Thymus (tissue), 14 donors: ENCODE measurements at places on chromosomes 7 and 10. TPM values are rescaled to one million over a fixed set of nuclear protein-coding genes. Genes with fewer than 3 reads are reported as not detected.

- no peaks in the 10 kb centered on the region for H3K36me3 ChIP-seq
- H3K27ac ChIP-seq = no peak overlapping the region
- no peaks in the 10 kb centered on the region for H3K27me3 ChIP-seq
- H3K4me3 ChIP-seq = no peak overlapping the region
- no peaks in the 10 kb centered on the region for H3K4me1 ChIP-seq
Measured at GRCh38 chr10:78903341-78903940, 165.3 kb upstream of the ZMIZ1 start.

- H3K27me3 ChIP-seq = no peaks in the 10 kb centered on the region
- no peak for DNase-seq
- peaks cover 2% of the 10 kb centered on the region for H3K4me1 ChIP-seq
- no peak overlapping the region for H3K4me3 ChIP-seq
Measured at GRCh38 chr10:72414642-72415041, 59.9 kb upstream of the DNAJB12 start.

The SHH gene
- 0.05 TPM for total RNA-seq

- no peak for DNase-seq
- no peak overlapping the region for H3K27ac ChIP-seq
- H3K27me3 ChIP-seq = peaks cover 73% of the 10 kb centered on the region
Measured at GRCh38 chr10:101079874-101080273, 18.1 kb downstream of the KAZALD1 start.

The MBL2 gene
- 0.05 TPM for total RNA-seq

DNA sequence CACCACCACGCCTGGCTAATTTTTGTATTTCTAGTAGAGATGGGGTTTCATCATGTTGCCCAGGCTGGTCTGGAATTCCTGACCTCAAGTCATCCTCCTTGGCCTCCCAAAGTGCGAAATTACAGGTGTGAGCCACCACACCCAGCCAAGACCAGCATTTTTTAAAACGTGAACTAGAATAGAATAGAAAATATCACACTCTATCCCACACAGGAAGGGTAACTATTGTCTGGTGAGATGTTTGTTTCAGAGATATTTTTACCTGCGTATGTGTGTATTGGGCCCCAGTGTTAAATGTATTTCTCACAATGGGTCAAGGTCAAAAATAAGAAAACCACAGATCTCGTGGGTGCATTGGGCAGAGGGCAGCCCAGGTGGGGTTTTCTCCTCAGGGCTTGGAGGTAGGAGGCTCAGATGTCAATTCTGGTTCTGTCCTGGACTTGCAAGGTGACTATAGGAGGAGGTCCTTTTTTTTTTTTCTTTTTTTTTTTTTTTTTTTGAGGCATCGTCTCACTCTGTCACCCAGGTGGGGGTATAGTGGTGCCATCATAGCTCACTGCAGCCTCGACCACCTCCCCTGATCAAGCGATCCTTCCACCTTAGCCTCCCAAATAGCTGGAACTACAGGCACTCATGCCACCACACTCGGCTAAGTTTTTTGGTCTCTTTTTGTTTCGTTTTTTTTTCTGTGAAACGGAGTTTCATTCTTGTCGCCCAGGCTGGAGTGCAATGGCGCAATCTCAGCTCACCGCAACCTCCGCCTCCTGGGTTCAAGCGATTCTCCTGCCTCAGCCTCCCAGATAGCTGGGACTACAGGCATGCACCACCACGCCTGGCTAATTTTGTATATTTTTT is 19.0 kb downstream of the SH2B2 start:
- H3K27me3 ChIP-seq = no peaks in the 10 kb centered on the region
- H3K36me3 ChIP-seq = no peaks in the 10 kb centered on the region
- no peak for DNase-seq
- H3K27ac ChIP-seq = no peak overlapping the region
- peaks cover 30% of the 10 kb centered on the region for H3K4me1 ChIP-seq

DNA sequence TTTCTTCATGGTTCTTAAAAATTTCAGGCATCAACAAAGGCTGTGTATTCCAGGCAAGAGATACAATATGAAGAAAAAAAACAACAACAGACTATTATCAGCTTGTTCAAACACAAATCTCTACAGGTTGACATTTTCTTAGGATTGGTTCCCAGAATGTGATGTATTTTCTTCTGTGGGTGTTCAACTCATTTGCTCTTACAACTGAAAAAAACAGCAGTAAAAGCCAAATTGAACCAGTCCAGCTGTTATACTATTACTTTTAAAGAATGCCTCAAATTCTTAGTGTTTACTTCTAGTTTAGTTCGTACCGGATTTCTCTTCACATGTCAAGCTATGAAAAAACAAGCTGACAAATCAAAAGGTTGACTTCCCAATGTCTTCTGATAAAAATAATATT is 60.7 kb downstream of the CNTNAP2 start:
- no peaks in the 10 kb centered on the region for H3K36me3 ChIP-seq
- H3K27me3 ChIP-seq = no peaks in the 10 kb centered on the region
- no peak overlapping the region for H3K27ac ChIP-seq
- no peaks in the 10 kb centered on the region for H3K4me1 ChIP-seq
- no peak for DNase-seq

GRCh38 chr10:58064714-58065528 is 202.8 kb downstream of the IPMK start:
- H3K27me3 ChIP-seq = no peaks in the 10 kb centered on the region
- peak; percentile 2 for DNase-seq
- no peaks in the 10 kb centered on the region for H3K36me3 ChIP-seq

GRCh38 chr7:2013381-2014311 is 219.1 kb downstream of the MAD1L1 start:
- H3K4me1 ChIP-seq = peaks cover 15% of the 10 kb centered on the region
- no peak overlapping the region for H3K4me3 ChIP-seq
- peaks cover 22% of the 10 kb centered on the region for H3K36me3 ChIP-seq
- no peak for DNase-seq

The TSPAN33 gene
- 29.2 TPM for total RNA-seq

- no peak overlapping the region for H3K4me3 ChIP-seq
- no peaks in the 10 kb centered on the region for H3K4me1 ChIP-seq
- no peaks in the 10 kb centered on the region for H3K36me3 ChIP-seq
- H3K27me3 ChIP-seq = no peaks in the 10 kb centered on the region
- no peak overlapping the region for H3K27ac ChIP-seq
Measured at GRCh38 chr10:126504063-126504760, 115.9 kb upstream of the ADAM12 start.

- no peak overlapping the region for H3K4me3 ChIP-seq
- H3K27me3 ChIP-seq = no peaks in the 10 kb centered on the region
- no peak overlapping the region for H3K27ac ChIP-seq
- DNase-seq = peak; percentile 79
- no peaks in the 10 kb centered on the region for H3K36me3 ChIP-seq
- no peaks in the 10 kb centered on the region for H3K4me1 ChIP-seq
Measured at GRCh38 chr7:139016931-139017511, 18.8 kb downstream of the ZC3HAV1L start.

The TRIM74 gene
- 0.09 TPM for total RNA-seq

The ZNF716 gene
- not detected for total RNA-seq

- peaks cover 81% of the 10 kb centered on the region for H3K27me3 ChIP-seq
- H3K27ac ChIP-seq = no peak overlapping the region
- H3K4me3 ChIP-seq = no peak overlapping the region
- H3K36me3 ChIP-seq = no peaks in the 10 kb centered on the region
- DNase-seq = no peak
- H3K4me1 ChIP-seq = no peaks in the 10 kb centered on the region
Measured at GRCh38 chr7:97020601-97020995, 4.0 kb downstream of the DLX5 start.

- H3K27me3 ChIP-seq = no peaks in the 10 kb centered on the region
- peaks cover 15% of the 10 kb centered on the region for H3K4me1 ChIP-seq
- H3K36me3 ChIP-seq = peaks cover 4% of the 10 kb centered on the region
Measured at GRCh38 chr10:87092861-87093631, 1.6 kb downstream of the GLUD1 start.

The GTF2IRD2 gene
- total RNA-seq = 10.9 TPM

GRCh38 chr10:45050551-45051235 is 50.0 kb downstream of the ZNF22 start:
- no peaks in the 10 kb centered on the region for H3K36me3 ChIP-seq
- H3K4me3 ChIP-seq = no peak overlapping the region
- H3K27me3 ChIP-seq = no peaks in the 10 kb centered on the region
- H3K4me1 ChIP-seq = no peaks in the 10 kb centered on the region
- H3K27ac ChIP-seq = no peak overlapping the region

DNA sequence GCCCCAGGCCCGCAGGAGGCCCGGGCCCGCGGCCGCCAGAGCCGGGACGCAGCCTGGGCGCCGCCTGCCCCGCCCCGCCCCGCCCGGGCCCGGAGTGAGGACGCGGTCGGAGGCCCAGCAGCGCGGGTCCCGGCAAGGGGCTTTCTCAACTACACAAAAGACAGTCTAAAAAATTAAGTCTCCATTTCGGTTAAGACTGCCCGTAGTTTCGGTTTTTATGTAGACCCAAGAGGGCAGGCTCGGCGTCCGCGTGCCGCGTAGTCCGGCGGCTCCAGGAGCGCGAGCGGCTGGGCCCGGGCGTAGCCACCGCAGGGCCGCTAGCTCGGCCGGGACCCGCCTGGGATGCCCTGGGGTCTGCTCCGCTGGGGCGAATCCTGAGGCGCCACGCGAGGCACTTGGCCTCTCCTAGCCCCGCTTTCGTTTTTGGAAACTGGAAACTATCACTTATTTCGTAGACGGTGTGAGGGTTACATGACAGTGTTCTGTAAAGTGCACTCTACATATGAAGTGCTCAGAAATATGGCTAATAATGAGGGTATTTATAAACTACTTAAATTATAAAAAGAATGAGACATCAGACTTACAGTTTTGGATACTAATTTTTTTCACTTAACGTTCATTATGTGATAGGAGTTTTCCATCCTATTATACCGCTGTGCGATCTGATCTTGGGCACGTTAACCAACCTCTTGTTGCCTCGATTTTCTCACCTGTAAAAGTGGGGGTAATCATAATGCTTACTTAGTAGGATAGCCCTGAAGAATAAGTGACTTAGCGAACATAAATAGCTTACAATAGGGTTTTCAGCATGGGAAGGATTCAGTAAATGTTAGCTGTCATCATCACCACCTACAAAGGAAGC is 573 bp downstream of the BLVRA start:
- peak overlapping the region; percentile 32 for H3K27ac ChIP-seq
- H3K36me3 ChIP-seq = no peaks in the 10 kb centered on the region
- peaks cover 2% of the 10 kb centered on the region for H3K4me1 ChIP-seq

DNA sequence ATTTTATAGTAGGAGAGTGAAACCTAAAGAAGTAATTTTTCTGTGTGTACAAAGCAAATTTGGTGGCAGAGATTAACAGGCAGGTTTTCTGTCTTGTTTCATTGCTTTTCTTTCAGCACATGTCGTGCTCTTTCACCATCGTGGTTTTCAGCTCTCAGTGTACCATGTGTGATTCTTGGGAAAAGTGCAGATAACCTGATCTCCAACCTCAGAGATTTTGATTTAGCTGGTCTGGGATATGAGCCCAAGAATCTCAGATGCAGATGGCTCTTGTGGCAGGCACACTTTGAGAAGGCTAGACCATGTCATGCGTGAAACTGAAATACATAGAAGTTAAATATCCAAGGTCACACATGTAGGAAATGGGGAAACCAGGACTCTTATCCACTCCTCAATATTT is 317.4 kb downstream of the EXOC4 start:
- H3K4me1 ChIP-seq = no peaks in the 10 kb centered on the region
- H3K27me3 ChIP-seq = no peaks in the 10 kb centered on the region
- DNase-seq = no peak
- no peak overlapping the region for H3K27ac ChIP-seq
- no peaks in the 10 kb centered on the region for H3K36me3 ChIP-seq
- no peak overlapping the region for H3K4me3 ChIP-seq

DNA sequence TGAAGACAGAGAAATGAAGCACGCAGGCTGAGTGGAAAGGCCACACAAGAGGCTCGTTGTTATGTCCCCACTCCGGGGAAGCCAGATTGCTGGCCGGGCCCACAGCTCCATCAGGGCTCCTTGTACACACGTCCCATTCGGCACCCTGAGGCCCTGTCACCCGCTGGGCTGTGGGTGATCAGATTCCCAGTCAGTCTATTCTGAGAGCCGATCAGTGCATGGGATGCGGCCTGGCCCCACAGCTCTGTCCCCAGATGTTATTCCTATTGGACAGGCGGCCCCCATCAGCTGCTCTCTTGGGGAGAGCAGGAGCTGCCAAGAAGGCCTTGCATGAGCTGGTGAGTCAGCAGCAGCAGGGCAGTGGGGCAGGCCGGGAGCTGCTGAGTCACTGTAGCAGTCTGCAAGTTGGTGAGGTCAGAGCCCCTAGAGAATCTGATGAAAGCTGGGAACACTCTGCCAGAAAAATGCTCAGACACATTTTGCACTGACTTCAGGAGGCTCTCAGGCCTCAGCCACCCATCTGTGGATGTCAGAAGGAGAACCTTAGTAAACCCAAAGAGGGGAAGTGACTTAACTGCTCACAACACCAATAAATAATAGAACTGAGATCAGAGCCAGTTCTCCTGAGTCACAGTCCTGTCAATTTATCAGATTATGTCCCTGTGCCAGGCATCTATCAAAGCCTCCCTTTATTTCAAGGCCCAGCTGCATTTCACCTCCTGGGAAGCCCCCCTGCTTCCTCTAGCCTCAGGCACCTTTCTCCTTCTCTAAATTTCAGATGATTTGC is 9.4 kb upstream of the PSAP start:
- H3K27ac ChIP-seq = peak overlapping the region; percentile 79
- peak; percentile 65 for DNase-seq
- no peaks in the 10 kb centered on the region for H3K27me3 ChIP-seq
- no peak overlapping the region for H3K4me3 ChIP-seq

GRCh38 chr10:77756319-77757232 is 119.0 kb upstream of the KCNMA1 start:
- no peak overlapping the region for H3K27ac ChIP-seq
- no peaks in the 10 kb centered on the region for H3K36me3 ChIP-seq
- DNase-seq = no peak
- peaks cover 2% of the 10 kb centered on the region for H3K27me3 ChIP-seq
- H3K4me1 ChIP-seq = no peaks in the 10 kb centered on the region

The SUN1 gene
- total RNA-seq = 38.4 TPM

The CALHM2 gene
- 3.6 TPM for total RNA-seq

GRCh38 chr10:118042336-118042735 is 4.4 kb downstream of the RAB11FIP2 start:
- no peak overlapping the region for H3K27ac ChIP-seq
- no peak for DNase-seq
- H3K4me3 ChIP-seq = no peak overlapping the region
- H3K4me1 ChIP-seq = peaks cover 10% of the 10 kb centered on the region
- no peaks in the 10 kb centered on the region for H3K27me3 ChIP-seq
- H3K36me3 ChIP-seq = peaks cover 6% of the 10 kb centered on the region

DNA sequence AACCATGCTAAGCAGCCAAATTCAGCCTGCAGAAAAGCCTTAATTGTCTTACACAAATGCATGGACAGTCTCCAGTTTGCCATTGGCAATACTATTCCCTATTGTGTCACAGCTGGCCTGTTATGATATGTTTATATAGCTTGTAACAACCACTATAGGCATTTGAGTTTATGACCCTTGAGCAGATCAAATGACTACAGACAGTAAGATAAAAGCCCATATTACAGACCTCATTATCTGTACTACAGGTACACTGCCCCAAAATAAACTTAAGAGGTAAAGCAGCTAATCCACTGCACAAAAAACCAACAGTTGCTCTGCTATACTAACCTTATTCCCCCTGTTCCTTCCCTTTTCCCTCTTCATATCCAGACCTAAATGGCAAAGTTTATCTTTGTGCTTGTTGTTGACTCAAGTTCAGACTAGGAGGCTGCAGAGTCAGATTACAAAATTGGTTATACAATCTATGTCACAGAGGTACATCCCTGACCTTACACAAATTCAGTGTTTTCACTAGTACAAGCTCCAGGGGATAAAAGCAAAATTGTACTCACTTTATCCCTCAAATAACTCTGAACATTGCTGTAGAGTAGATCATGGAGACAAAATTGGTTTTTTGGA is 218.4 kb downstream of the GRM8 start:
- H3K36me3 ChIP-seq = no peaks in the 10 kb centered on the region
- H3K27ac ChIP-seq = no peak overlapping the region
- H3K27me3 ChIP-seq = no peaks in the 10 kb centered on the region

GRCh38 chr7:131527456-131527855 is 29.0 kb downstream of the PODXL start:
- H3K27ac ChIP-seq = no peak overlapping the region
- no peak overlapping the region for H3K4me3 ChIP-seq
- no peaks in the 10 kb centered on the region for H3K36me3 ChIP-seq
- H3K4me1 ChIP-seq = peaks cover 2% of the 10 kb centered on the region
